ENCODE measurements at places on chromosomes 16 and 17.

DNA sequence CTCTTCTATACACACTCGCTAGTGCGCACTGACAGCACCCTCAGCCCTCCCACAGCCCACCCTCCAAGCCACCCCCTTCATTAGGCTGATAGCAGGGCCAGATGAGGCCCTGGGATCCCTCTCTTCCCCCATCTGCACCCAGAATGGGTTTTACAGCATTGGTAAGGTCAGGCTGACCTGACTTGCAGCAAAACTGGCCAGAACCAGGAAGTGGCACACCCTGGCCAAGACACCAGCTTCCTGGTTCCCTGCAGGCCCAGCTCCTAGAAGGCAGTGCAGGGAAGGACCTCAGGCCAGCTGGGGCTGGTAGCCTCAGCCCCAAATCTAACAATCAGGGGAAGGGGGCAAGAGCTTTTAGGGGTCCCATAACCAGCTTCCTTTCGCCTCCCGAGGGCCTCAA lies 50.0 kb upstream of the MRPS23 start:
- DNase-seq, result no peak

GRCh38 chr17:42920922-42921321 lies 20.3 kb downstream of the G6PC1 start:
- DNase-seq, result no peak

- DNase-seq, result no peak
These were observed 47.2 kb downstream of the HOXB1 start for GRCh38 chr17:48483471-48484131.

DNA sequence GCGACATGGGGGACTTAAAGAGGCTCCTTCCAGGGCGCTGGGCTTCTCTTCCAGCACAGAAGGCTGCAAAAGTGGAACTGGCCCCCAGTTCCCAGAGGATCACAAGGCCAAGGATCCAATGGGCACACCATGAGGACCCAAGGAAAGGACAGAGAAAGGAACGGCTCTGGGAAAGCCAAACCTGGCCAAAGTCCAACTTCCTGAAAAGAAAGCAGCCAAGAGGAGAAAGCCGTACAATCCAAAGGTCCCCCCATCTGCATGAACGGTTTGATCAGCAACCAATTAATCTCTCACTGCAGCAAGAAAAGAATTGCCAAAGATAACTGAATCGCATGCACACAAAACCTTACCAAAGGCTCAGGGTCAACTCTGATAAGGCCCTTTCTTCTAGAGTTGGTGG lies 19.8 kb upstream of the ICAM2 start:
- no peak for DNase-seq

GRCh38 chr16:30096862-30097563 lies 1.0 kb upstream of the YPEL3 start:
- DNase-seq, result peak; percentile 20

DNA sequence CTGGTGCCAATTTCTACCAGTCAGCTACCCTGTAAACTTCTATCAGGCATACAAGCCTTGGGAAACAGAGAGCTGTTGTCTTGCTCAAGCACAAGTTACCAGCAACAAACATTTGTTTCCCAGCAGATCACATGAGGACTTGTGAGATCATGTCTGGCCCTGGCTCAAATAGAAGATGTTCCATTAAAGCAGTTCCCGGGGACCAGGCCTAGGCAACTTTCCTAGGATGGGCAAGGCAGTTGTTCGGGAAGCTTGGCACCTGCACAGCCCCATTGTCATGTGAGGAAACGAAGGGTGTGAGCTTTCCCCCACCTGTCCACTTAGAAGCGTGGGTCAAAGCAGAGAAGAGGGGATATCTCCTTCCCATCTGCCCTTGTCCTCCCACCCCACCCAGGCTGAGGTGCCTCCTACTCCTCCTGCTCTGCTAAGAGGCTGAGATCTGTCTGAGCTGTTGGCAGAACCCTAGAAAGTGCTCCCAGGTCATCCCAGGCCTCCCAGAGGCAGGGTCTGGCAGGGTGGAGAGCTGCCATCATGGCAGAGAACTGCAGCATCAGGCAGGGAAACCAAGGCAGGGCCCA lies 11.2 kb upstream of the SLC47A2 start:
- DNase-seq, result peak; percentile 93

DNA sequence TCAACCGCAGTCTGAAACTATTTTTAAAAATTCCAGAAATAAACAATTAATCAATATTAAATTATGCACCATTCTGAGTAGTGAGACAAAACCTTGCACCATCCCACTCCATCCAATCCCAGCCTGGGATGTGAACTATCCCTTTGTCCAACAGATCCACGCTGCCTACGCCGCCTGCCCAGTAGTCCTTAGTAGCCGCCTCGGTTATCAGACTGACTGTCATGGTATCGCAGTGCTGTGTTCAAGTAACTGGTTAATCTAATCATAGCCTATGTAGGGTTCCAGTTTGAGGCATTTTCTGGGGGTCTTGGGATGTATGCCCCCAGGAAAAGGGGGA lies 437.7 kb downstream of the HS3ST3B1 start:
- no peak for DNase-seq

GRCh38 chr17:82297280-82297713 lies 20.1 kb downstream of the CD7 start:
- no peak for DNase-seq

DNA sequence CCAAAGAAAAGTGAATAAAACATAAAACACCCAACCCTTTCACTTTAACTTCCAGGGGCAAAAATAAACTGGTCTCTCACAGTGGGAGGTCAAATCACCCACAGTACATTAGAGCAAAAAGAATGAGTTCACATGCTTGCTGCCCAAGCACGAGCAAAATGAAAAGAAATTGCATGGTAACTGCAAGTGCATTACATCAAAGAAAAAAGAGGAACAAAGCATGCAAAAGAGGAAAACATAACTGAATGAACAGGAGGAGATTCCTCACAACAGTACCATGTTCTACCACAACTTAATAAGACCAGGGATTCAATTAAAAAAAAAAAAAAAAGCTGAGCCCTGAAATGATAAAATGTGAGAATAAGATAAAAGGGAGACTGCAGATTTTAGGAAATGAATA lies 12.3 kb downstream of the DNAH2 start:
- DNase-seq, result no peak

GRCh38 chr16:78499399-78499798 lies 399.9 kb downstream of the WWOX start:
- DNase-seq, result no peak

GRCh38 chr17:49439305-49439672 lies 24.6 kb upstream of the PHB1 start:
- DNase-seq, result no peak

GRCh38 chr16:58459344-58460218 lies 40.4 kb upstream of the NDRG4 start:
- DNase-seq, result no peak

DNA sequence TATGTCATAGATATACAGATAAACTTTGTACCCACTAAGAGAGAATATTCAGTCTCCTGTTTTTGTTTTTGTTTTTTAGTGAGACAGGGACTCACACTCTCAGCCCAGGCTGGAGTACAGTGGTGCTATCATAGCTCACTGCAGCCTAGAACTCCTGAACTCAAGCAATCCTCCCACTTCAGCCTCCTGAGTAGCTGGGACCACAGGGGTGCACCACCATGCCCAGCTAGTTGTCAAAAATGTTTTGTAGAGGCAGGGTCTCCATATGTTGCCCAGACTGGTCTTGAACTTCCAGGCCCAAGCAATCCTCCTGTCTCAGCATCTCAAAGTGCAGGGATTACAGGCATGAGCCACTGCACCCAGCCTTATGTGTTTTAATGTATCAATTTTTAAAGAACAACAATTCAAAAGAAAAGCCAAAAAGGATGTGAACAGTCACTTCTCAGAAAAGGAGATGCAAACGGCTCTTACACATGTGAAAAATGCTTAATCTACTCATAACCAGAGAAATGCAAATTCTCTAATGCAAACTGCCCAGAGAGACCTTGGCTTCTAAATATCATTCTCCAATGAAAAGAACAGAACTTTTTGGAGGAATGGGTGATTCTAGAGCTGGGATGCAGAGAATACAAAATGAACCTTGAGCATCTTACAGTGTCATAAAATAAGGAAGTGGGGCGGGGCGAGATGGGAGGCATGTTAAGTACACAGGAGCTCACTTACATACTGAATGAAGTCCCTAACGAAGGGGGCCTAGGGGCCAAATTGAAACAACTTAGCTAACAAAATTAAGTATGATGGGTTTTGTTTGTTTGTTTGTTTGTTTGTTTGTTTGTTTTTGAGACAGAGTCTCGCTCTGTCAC lies 7.3 kb upstream of the CMTM3 start:
- no peak for DNase-seq

DNA sequence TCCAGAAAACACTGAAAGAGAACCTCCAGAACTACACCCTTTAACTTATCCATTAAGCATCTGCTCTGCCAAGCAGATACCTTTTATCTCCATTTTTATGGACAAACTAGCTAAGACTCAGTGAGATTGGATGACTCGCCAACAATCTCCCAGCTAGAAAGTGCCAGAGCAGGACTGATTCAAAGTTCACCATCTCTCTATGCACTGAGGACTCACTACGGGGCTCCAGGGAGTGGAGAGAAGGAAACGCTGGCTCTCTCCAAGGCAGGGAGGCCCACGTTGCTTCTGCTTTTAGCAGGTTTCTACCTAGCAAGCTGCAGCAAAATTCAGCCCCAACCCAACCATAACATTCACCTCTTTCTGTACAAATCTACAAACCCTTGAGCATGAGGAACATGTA lies 52.8 kb upstream of the ARHGAP44 start:
- DNase-seq, result no peak

GRCh38 chr17:78411241-78411857 lies 32.9 kb downstream of the PGS1 start:
- DNase-seq, result no peak

DNA sequence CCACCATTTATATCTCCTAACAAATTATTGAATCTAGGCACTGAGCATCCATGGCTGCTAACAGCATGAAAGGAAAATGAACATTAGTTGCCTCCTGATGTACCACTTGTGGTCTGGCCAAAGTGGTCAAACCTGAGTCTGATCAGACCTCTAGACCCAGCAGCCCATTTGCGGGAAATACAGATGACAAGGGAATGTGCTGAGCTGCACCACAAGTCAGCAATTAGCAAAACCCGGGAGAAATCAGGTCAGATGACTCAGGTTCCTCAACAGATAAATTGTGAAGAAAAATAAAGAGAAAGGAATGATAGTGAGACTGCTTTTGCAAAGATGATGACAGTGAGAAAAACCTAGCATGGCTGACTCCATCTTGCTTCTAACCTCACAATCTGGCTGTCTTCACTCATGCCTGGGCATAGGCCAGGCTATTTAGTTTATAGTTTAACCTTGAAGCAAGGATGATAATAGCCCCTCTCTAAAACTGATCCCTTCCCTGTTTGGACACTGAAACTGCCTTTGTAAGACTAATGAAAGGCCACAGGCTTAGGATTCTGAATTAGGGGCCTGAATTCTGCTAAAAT lies 142.7 kb upstream of the ASIC2 start:
- DNase-seq, result no peak

DNA sequence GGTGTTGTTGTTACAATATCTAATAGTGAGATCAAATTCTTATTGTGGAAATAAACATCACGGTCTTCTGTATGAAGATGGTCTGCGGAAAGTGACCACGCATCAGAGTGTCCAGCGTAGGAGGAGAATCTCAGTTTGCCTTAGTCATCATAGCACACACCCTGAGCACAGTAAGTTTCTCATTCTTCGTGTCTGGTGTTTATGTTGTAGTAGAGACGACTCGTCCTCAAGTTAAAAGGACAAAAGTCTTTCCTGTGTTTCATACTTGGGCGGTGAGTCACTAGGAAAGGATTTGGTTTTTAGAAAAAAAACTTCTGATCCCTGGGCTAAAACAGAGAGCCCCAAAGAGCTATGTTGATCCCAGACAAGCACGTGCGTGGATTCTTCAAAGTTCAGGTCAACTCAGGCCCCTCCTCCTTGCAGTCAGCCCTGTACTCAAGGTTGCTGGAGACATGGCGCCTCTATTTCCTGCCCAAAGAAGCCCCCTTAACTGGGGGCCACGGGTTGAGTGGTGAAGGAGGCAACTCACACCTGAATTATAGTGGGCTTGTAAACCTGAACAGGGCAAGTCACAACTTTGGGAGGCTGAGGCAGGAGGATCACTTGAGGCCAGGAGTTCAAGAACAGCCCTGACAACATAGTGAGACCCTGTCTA lies 170.4 kb downstream of the ZFHX3 start:
- peak; percentile 82 for DNase-seq

GRCh38 chr17:29555840-29556239 lies 11.0 kb downstream of the ABHD15 start:
- DNase-seq, result no peak

- no peak for DNase-seq
These were observed 5.9 kb downstream of the CCDC154 start for GRCh38 chr16:1438229-1439057.

Data from foreskin melanocyte (primary cell).